ENCODE measurements at places on chromosomes 12 and 14.

DNA sequence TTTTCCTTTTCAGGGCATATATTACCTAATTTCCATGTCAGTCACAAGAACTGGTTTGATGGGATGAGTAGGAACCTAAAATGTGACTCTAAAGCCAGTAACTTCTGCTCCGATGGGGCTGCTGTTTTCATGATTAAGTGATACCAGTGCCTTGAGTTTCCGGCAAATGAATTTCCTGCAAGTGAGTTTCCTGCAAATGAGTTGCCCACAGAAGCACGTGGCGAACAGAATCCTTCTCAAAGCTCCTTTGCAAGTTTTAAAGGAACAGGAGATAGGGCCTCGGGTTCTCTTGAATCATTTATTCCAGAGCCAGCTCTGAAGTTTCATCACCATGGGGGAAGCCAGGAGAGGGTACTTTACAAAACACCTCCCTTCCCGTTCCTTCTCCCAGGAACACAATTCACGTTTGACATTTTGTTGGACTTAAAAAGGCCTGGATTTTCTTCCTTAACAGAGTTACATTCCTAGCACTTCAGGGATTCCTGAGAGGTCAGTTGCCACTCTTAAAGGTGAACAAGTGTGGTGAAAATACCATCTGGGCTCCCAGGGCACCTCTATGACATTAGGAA lies 2.2 kb upstream of the PPTC7 start:
- DNase-seq, result peak; percentile 72

GRCh38 chr12:2194060-2194459 lies 141.3 kb downstream of the CACNA1C start:
- DNase-seq, result no peak

GRCh38 chr14:22780105-22780679 lies 13.7 kb downstream of the OXA1L start:
- peak; percentile 71 for DNase-seq

DNA sequence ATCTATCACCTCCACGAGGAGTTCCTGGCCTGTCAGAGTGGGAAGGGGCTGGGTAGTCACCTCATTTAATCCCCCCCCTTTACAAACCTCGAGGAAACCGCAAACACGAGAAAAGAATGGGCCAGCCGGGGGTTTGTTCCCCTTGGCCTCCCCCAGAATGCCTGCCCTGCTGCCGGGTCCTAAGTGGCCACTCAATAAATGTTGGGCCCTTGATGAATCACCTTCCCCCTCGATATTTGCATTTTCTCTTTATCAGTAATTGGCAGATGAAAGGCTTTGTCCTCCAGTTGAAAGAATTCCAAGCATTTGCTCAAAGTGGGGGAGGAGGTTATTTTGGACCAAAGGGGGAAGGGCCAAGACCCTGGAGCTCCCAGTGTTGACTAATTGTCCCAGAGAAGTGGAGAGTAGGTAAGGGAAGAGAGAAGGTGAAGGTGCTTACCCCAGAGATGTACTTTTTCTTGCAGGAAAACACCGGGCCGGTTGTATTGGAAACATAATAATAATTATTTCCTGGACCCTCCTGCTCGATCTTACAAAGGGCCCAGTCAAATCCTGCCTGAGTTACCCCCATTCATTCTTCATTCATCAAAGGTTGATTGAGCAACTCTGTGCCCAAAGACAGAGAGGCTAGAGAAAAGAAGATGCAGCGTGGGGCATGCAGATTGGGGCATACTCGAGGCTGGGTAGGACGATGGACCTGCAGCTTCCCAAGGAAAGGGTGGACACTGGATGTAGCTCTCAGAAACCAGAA lies 1.9 kb upstream of the KDM2B start:
- peak; percentile 62 for DNase-seq

- DNase-seq, result peak; percentile 91
These were observed 17.4 kb upstream of the FLVCR2 start for GRCh38 chr14:75561013-75561432.

- DNase-seq, result peak; percentile 31
These were observed 130.3 kb downstream of the NDUFA12 start for GRCh38 chr12:94872971-94873733.

DNA sequence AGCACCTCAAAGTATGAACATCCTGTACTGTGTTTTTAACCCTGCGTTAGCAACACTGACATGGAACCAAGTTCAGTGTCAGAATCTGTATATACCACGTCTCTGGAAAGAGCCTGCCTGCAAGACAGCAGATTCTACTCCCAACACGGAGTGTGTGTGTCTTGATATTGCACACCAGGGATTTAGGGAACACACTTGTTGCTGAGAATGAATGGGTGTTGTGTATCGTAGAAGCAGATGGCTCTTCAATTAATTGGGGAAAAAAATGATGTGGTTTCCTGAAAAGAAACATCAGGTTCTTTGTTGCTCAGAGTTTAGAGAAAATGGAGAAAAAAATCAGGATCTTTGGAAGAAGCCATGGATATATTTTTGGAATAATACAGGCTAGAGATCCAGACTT lies 170.8 kb downstream of the EGLN3 start:
- no peak for DNase-seq

- no peak for DNase-seq
These were observed 345.5 kb upstream of the PRICKLE1 start for GRCh38 chr12:42935090-42935489.

- DNase-seq, result peak; percentile 94
These were observed 630.0 kb upstream of the TBX3 start for GRCh38 chr12:115313929-115314328.

DNA sequence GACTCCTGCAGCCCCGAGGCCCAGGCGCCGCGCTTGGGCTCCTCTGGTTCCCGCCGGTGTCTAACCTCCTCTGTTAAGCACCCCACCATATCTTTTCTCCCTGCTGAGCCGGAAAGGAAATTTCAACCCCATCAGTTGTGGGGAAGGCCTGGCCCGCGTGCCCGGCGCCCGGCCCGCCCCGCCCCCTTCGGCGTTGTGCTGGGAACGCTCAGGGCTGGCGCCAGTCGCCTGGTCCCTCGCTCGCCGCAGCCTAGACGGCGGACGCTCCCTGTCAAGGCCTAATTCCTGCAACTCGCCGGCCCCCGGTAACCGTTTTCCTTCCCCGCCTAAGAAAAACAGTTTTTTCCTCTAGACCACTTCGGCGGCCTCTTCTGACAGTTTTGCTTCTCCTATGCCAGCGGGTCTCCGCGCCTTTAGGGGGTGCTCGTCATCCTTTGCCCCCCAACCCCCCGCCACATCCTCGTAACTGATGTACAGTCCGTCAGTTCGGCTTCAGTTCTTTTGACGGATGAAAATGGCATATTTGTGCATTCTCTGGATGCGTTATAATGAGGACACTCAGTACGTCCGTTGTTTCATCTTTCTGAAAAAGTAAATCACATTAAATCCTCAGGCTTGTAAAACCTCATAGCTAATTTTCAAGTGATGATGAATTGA lies 506 bp upstream of the NAP1L1 start:
- DNase-seq, result no peak

GRCh38 chr12:32981139-32981538 lies 84.6 kb upstream of the PKP2 start:
- DNase-seq, result no peak

- no peak for DNase-seq
These were observed 116.0 kb upstream of the NCOR2 start for GRCh38 chr12:124683152-124684124.

GRCh38 chr14:25945746-25946145 lies 652.1 kb downstream of the NOVA1 start:
- no peak for DNase-seq

DNA sequence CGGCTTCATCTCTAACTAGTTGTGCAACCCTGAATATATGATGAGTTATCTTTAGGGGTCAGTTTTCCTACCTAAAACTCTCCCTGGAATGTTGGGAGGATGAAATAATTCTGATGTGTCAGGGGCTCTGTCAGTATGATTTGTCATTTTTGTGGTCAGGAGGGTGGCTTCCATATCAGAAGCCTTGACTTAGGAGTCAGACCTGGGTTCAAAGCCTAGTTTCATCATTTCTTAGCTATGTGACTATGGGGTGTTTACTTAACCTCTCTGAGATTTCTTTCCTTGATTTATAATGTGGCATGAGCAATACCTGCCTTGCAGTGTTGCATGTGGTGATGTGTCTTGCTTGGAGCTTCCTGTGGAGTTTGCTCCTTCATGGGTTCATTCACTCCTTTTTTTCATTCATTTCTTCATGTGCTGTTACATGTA lies 146.8 kb downstream of the CHST11 start:
- DNase-seq, result peak; percentile 98

DNA sequence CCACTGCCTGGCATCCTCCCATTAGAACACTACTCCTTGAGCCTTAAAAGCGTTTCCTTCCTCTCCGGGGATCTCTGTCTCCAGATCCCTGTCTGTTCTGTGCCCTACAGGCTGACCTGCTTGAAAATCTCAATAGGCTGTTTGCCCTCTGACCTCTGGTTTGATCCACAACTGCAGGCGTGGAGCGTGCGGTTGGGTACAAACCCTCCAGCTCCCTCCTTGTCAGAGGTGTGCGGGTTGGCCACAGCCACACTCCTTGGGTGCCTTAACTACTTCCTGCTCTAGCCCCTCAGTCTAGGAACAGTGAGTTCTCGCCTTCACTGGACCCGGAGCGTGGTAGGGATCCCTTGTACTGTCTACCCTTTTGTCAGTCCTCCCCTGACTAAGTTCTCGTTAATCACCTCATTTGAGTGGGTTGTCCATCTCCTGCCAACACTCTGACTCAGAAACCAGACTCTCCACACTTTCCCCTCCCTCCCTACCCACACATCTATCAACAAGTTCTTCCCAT lies 33.1 kb downstream of the CMKLR1 start:
- DNase-seq, result no peak

DNA sequence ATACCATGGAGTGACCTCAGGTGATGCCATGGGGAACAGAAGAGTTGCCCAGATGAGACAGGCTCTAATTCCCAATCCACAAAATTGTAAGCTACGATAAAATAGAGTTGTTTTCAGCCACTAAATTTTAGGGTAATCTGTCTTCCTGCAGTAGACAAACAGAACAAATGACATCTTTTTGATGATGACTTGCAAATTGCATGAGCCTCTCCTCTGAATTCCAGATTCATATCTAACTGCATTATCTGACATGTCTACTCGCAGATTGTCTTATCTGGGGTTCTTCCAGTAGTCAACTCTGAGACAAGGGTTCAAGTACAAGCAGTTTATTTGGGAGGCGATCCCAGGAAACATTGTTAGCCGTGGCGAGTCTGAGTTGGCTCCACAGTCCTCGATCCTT lies 14.4 kb upstream of the ERC1 start:
- DNase-seq, result no peak

DNA sequence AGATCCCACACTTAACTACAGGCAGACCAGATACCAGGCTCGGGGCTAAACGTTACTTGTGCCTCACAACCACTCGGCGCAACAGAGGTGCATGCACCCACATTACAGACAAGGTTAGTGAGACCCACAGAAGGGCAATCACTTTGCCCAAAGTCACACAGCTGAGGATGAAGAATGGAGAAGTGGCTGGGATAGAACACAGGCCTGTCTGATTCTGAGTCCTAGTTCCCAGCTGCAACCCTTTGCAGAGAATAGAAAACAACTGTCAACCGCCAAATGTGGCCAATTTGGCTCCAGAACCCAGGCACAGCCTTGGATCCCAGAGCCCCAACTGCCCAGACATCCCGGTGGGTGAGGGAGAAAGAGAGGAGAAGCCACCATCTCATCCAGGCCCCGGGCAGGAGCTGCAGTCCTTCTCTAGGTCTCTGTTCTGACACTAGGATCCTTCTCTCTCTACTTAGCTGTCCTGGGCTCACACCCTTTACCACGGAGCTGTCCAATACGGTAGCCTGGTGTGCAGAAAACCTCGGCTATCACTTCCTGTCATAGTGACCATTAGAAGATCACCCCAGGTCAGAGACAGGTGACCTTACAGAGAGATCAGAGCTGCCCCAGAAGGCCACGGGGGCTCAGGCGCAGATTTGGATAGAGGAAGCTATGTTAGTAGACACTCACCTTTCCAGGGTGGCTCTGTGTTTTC lies 59.1 kb downstream of the FAM222A start:
- DNase-seq, result no peak

All from kidney tubule cell (primary cell).